ENCODE measurements at places on chromosomes 1 and 21.

DNA sequence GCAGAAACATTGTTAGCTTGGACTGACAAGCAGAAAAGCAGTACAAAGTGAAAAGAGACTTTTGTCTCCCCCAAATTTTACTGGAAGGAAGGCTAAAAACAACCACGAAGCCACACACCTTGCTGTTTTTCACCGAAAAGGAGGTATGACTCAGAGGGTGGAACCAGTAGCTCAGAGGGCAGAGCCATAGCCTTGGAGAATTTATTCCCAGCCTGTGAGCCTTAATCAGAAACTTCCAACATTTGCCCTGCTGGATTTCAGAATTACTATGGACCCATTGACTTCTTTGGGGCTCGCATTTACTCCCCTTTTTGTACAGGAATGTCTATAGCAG, 32.0 kb downstream of the RPS6KC1 start:
- DNase-seq, result no peak

- DNase-seq, result no peak
Observed at GRCh38 chr21:34983680-34984086, 65.4 kb downstream of the RUNX1 start.

DNA sequence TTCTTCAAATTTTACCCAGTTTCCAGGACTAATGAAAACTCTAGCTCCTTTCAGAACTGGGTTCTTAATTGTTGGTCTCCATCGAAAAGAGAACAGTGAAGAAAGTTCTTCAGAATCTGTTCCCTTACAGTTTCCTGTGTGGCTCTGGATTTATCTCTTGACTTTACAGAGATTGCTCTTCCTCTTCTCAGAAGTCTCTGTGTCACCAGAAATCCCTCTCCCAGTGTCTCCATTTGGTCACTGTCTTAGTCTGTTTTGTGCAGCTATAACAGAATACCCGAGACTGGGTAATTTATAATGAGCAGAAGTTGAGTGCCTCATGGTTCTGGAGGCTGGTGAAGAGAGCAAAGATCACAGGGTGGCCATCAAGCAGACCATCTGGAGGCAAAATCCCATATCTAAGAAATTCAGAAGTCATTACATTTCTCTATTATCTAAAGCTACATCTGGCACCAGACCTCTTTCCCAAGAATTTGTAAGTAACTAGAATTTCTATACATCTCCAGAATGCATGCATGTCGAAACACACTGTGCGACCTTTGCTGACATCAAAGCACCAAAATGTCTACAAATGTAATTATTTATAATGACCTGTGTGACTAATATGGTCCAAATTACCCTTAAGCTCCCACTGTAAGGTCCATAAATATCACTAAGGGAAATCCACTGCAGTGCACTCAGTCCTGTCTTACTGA, 65.4 kb upstream of the KRTAP19-8 start:
- no peak for DNase-seq

- no peak for DNase-seq
Observed at GRCh38 chr1:241964550-241965282, 7.1 kb downstream of the BECN2 start.

DNA sequence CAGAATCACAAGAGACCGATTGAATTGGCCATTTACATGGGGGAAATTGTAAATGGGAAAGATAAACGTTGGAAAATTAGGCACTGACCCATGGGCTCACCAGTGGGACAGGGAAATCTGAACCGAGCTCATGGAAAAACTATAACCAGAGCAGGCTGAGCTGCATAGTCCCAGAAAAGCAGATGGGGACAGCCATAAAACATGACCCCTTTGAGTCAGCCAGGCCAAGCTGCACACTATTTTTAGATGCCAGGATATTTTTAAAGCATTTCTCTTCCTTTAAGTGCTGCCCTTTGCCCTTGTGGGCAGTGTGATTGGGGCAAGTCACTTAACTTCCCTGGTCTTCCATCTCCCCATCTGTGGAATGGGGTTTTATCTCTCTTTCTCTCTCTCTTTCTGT, 184.1 kb downstream of the FOXD2 start:
- DNase-seq, result no peak

- no peak for DNase-seq
Observed at GRCh38 chr1:57361516-57361915, 62.3 kb downstream of the DAB1 start.

GRCh38 chr1:153698020-153698922, 19.8 kb downstream of the NPR1 start:
- no peak for DNase-seq

GRCh38 chr1:59928996-59929395, 2.4 kb upstream of the CYP2J2 start:
- no peak for DNase-seq

DNA sequence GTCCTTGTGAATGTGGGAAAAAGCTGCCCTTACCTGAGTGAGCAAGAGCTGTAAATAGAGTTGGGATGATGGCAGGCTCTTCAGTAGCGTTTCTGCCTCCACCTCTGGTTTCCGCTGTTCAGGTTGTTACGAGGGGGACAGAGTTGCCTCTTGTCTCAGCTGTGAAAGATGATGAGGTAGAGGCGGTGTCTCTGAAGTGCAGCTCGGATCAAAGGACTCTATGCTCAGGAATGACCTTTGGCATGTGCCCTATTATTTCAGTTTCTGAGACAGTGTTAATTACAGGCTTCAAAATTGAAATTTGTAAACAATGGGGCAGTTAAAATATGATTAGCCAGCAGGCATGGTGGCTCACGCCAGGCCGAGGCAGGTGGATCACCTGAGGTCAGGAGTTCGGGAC, 70.3 kb downstream of the VPS26C start:
- no peak for DNase-seq

GRCh38 chr1:184437291-184437690, 50.5 kb downstream of the C1orf21 start:
- no peak for DNase-seq

DNA sequence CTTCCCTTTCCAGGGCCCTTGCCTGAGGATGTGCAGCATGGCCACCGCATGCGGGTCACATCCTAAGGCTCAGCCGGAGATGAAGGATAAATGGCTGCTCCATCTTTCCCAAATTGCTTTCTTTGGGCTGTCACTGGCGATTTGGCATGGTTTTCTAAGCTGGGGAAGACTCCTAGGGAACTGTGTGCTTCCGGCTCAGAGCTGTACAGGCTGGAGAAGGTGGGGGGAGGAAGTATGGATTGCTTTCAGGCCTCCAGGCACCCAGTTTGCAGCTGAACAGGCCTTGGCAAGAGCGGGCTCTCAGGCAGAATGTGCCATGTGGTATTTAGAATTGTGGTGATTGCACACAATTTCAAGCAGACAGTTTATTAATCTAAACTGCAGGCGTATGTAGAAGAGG, 48.9 kb downstream of the TMEM53 start:
- no peak for DNase-seq

- no peak for DNase-seq
Observed at GRCh38 chr1:179029321-179029759, 3.6 kb downstream of the FAM20B start.

DNA sequence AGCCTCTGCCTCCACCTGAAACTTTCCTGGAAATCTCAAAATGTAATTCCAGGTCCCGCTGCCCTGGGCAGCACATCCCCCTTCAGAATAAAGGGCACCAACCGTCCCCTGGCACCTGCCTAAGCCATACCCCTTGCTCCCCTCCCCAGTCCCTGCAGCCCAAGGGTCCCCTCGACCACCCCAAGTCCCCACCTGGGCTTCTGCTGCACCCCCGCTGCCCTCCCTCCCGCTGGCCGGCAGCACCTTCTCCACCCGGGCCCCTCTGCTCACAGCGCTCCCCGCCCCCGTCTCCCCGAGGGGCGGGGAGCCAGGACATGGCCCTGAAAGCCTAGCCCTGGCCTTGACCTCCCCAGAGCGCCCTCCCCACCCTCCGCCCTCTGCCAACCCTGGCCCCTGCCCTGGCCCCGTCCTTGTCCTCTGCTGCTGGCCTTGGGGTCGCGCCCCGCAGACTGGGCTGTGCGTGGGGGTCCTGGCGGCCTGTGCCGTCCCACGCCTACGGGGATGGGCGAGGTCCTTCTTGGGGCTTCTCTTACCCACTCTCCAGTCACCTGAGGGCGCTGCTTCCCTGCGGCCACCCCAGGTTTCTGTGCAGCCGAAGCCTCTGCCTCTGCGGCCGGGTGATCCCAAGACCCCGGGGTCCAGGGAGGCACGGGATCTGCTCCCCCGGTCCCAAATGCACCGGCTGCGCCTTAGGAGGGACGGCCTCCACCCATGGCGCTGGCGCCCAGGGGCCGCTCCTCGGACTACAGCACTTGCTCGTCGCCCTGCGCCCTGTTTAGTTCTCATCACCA, 41.7 kb downstream of the WDR4 start:
- no peak for DNase-seq

DNA sequence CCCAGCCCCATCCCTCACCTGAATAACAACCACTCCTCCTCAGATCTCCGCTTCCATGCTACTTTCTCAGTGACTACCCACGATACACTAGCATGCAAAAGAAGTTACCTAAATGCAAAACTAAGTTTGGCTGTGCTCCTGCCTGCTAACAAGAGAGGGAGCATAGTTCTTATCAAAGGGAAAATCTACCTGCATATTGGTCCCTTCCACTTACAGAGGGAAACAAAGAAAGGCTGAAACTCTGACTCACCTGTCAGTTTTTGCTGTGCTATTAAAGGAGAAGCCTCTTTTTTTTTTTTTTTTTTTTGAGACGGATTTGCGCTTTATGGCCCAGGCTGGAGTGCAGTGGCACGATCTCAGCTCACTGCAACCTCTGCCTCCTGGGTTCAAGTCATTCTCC, 43.8 kb upstream of the RAVER2 start:
- no peak for DNase-seq

DNA sequence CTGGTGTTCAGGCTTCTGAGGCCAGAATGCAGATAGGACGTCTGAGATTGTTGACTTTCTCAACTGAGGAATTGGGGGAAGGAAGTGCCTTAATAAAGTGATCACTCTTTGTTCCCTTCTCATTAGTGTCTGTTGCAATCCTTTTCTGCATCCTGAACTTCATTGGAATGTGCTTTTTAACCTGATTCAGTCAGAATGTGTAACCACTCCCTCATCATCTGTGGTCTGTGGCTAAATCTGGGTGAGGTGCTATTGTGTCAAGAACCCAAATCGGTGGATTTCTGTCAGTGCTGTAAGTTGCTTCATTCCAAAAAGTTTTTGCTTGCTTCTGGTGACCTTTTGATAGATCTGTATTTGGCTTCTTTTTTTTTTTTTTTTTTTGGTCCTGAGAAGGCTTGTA, 38.2 kb downstream of the ARID1A start:
- no peak for DNase-seq

DNA sequence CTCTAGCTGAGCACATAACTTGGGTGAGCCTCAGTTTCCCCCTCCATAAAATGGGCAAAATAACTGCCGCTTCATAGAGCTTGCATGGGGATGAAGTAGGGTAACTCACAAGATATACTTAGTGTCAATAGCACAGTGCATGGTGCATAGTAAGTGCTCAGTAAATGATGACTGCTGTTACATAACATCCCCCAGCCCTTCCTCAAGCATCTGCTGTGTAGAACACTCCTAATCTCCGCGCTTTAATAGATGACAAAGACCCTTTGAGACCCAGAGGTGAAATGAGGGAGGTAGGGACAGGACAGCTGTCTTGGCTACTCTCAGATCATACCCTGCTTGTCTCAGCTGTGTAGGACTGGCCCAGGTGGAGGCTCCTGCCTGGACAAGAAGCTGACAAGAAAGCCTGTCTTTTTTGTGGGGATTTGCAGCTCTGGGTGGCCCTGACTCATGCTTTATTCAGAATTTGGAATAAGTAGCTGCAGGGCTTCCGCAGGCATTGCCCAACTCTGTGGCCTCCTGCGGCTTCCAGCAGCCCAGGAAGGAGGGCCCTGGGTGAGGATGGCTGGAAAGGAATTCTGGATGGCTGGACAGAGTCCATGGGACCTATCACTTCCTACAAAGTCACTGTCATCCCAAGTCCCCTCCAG, 20.7 kb upstream of the PADI4 start:
- DNase-seq, result no peak

GRCh38 chr1:76035053-76035452, 39.5 kb upstream of the ST6GALNAC3 start:
- DNase-seq, result no peak

GRCh38 chr1:8625981-8626898, 191.2 kb downstream of the RERE start:
- no peak for DNase-seq

DNA sequence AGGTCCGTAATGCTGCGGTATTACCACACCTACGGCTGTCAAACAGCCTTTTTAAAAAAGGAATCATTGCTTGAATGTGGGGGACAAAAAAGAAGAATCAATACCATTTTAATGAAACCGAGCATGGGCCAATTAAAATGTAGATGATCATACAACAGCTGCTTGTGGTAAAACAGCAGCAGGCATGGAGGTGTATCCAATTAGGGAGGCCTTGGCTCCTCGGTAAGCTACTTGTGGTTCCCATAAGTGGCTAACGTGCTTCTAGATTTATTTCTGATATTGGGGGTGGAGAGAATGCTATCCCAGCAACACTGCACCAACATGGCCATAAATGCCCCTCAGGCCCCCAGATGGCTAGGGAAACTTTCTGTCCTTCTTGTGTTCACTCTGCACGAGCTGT, 1.8 kb downstream of the PTPN14 start:
- DNase-seq, result no peak

DNA sequence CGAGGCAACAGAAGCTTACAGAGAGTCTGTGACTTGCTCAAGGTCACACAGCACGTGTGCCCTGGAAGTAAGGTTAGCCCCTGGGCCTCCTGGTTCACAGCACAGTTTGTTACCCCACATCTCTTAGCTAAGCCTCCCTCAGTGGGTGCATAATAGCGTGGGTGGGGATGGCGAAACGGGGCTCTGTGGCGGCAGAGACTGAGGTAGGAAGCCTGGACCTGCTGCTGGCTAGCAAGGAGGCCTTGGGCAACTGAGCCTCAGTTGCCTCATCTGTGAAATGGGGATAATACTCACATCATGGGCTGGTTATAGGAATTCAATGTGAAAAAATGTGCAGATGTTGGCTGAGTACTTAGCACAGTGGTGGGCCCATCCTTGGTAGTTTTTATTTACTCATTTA, 596 bp downstream of the PADI4 start:
- no peak for DNase-seq

DNA sequence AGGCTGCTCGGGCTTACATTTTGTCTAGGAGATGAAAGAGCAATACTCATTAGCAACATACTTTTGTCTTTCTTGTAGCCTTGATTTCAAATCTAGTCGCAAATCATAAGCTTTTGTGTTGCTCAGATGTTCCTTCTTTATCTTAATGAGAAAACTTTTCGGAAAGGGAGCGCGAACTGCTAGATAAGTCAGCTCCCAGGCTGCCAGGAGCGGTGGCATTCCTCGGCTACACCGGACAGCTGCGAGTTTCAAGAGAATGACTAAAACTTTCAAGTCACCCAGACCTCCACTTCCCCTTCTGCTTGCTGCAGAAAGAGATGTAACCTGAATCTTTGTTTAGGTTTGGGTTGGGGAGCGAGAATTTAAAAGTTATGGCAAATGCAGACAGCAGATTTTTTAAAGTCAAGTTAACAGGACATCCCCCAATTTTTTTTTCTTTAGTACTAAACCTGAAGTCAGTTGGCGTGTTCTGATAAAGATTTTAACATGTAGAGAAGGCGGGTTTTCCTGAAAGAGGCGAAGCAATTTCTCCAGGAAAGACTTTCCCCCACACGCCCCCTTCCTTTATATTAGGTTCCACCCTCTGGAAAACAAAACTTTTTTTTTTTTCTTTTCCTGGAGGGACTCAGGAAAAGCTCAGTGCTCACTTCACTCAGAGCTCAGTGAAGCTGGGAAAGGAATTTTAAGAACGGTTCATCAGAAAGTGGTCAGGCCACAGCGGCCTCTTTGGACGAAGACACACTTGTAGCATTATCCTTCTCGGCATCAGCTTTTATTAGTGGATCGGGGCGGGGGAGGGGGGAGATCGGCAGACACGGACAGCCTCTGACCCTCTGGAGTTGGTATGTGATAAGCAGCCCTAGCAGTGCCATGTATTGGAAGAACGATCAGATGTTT, at the start of gene LHX8:
TSS of gene LHX8 (plus strand) at position 639 of the 897 bp plus-strand sequence. CDS start 2,227 bp downstream, outside the sequence.
- DNase-seq, result peak; percentile 67
